Fibroblast of the aortic adventitia (primary cell): ENCODE measurements at places on chromosomes 5 and 9.
A peak's percentile ranks its signal among the peaks of the same experiment; 100 is the strongest.

DNA sequence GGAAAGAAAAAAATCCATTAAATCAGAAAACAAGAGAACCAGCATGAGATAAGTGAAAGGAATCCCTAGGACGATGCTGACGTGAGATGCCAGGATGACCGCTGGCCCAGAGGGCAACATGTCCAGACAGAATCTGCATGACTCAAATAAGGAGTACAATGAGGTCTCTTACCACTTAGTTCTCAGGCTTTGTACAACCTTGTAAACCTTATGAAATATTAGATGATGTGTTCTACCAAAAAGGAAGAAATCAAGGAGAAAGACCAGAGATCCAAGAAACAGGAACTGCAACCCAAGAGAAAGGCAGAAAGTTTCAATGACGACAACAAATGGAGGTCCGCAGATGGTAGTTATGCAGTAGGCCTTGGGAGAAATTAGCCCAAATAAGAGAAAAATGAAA is 2.8 kb upstream of the GPR150 start:
- peak; percentile 39 for DNase-seq

DNA sequence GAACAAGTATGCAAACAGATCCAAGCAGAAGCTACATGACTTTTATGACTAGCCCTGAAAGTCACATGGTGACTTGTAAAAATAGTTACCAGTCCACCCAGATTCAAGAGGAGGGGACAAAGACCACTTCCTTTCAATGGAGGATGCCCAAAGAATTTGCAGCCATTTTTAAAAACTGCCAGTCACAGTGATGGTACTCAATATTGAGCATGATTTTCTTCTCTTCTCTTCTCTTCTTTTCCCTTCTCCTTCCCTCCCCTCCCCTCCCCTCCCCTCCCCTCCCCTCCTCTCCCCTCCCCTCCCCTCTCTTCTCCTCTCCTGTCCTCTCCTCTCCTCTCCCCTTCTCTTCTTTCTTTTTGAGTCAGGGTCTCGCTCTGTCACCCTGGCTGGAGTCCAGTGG is 286.9 kb downstream of the PARP8 start:
- DNase-seq = no peak

DNA sequence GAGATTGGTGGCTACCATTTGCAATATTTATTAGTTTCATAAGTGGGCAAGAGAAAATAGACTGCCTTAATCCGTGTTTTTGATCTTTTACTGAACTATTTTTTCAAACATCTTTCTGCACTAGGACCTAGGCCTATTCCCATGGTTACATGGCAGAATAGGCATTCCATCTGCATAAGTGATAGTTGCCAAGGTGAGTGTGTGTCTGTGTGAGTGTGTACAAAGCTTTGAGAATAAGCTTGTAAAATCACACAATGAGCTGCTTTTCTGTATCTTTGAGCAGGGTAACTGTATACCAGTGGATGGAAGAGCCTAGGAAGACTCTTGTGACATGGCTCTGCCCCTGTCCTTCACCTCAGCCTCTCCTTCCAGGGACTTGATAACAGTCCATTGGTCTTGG is 92.7 kb downstream of the SGCD start:
- no peak for DNase-seq

GRCh38 chr5:18563853-18564252 is 929.6 kb downstream of the TAF11L14 start:
- DNase-seq = no peak

- DNase-seq = peak; percentile 42
Observed at GRCh38 chr5:151924564-151925301, at the start of gene GLRA1. Gene GLRA1, minus strand, starts transcription at chr5:151924851. Its CDS starts 302 bp downstream, at chr5:151924549.

GRCh38 chr5:42498000-42498399 is 74.8 kb downstream of the GHR start:
- DNase-seq = no peak

GRCh38 chr5:15421921-15422412 is 78.0 kb upstream of the FBXL7 start:
- DNase-seq = peak; percentile 5
